ENCODE measurements at places on chromosomes 6 and 20.

- H3K4me3 ChIP-seq = no peak overlapping the region
- H3K4me1 ChIP-seq = no peaks in the 10 kb centered on the region
- peaks cover 69% of the 10 kb centered on the region for H3K36me3 ChIP-seq
- no peak overlapping the region for H3K27ac ChIP-seq
- H3K27me3 ChIP-seq = no peaks in the 10 kb centered on the region
These were observed 18.5 kb downstream of the RAE1 start for GRCh38 chr20:57369596-57369995.

GRCh38 chr20:19851861-19852260, 93.8 kb downstream of the RIN2 start:
- no peaks in the 10 kb centered on the region for H3K4me1 ChIP-seq
- H3K27me3 ChIP-seq = no peaks in the 10 kb centered on the region
- H3K27ac ChIP-seq = no peak overlapping the region
- H3K36me3 ChIP-seq = no peaks in the 10 kb centered on the region
- H3K4me3 ChIP-seq = no peak overlapping the region

DNA sequence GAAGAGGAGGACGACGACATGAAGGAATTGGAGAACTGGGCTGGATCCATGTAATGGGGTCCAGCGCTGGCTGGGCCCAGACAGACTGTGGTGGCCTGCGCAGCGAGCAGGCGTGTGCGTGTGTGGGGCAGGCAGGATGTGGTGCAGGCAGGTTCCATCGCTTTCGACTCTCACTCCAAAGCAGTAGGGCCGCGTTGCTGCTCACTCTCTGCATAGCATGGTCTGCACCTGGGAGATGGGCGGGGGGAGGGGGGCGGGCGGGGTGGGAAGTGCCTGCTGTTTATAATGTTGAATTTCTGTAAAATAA, 42.3 kb downstream of the CHMP4B start:
- H3K27me3 ChIP-seq = no peaks in the 10 kb centered on the region
- no peak overlapping the region for H3K4me3 ChIP-seq
- no peak overlapping the region for H3K27ac ChIP-seq
- H3K36me3 ChIP-seq = peaks cover 47% of the 10 kb centered on the region
- peaks cover 10% of the 10 kb centered on the region for H3K4me1 ChIP-seq
- DNase-seq = no peak

- H3K36me3 ChIP-seq = peaks cover 79% of the 10 kb centered on the region
- DNase-seq = peak; percentile 67
- peaks cover 33% of the 10 kb centered on the region for H3K4me1 ChIP-seq
- H3K4me3 ChIP-seq = no peak overlapping the region
These were observed 45.8 kb downstream of the TM9SF4 start for GRCh38 chr20:32155017-32155981.

GRCh38 chr6:21538186-21538798, 55.3 kb upstream of the SOX4 start:
- H3K36me3 ChIP-seq = no peaks in the 10 kb centered on the region
- H3K27ac ChIP-seq = no peak overlapping the region
- peaks cover 12% of the 10 kb centered on the region for H3K4me1 ChIP-seq
- no peaks in the 10 kb centered on the region for H3K27me3 ChIP-seq

- DNase-seq = no peak
- H3K4me3 ChIP-seq = peak overlapping the region; percentile 63
- no peaks in the 10 kb centered on the region for H3K27me3 ChIP-seq
- H3K4me1 ChIP-seq = peaks cover 5% of the 10 kb centered on the region
- no peaks in the 10 kb centered on the region for H3K36me3 ChIP-seq
These were observed 734 bp downstream of the TPBG start for GRCh38 chr6:82364087-82365015.

DNA sequence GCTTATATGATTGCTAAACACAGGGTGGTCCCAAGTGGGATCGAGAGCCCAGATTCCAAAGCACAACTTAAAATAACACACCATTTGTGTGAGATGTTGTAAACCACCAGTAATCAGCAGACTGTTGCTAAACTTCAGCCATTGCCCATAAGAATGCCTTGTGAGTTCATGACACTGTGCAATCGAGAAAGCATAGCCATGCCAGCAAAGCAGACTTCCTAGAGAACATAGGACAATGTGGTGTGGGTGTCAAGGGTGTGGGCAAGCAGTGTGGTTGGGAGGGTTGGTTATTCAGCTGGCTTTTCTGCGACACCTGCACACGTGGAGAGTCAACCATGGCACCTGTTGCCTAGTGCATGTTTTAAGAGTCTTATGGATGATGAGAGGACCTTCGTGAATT, 16.1 kb upstream of the CALHM6 start:
- H3K27me3 ChIP-seq = no peaks in the 10 kb centered on the region
- H3K4me3 ChIP-seq = no peak overlapping the region
- no peak for DNase-seq
- no peaks in the 10 kb centered on the region for H3K4me1 ChIP-seq
- H3K27ac ChIP-seq = no peak overlapping the region

DNA sequence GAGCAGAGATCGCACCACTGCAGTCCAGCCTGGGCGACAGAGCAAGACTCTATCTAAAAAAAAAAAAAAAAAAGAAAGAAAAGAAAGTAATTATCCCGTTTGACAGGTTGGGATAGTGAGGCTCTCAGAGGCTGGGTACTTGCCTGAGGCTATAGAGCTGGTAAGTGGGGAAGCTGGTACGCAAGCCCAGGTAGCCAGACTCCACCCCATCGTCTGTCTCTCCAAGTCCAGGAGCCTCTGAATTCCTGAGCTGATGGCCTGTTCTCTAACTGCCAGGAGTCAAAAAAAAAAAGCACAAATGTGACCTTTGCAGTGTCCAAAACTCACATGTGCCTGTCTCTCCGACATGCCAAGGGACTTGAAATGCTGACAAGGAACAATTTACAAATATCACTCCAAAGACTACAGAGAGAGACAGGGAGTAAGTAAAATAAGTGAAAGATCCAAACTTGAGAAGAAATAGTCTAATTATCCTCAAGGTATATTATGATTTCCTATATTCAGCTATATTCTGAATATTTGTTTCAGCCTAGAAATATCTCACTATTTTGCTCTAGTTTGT, 109.1 kb upstream of the SCAF8 start:
- no peak for DNase-seq
- H3K36me3 ChIP-seq = no peaks in the 10 kb centered on the region
- no peaks in the 10 kb centered on the region for H3K4me1 ChIP-seq
- no peak overlapping the region for H3K4me3 ChIP-seq
- H3K27ac ChIP-seq = no peak overlapping the region

DNA sequence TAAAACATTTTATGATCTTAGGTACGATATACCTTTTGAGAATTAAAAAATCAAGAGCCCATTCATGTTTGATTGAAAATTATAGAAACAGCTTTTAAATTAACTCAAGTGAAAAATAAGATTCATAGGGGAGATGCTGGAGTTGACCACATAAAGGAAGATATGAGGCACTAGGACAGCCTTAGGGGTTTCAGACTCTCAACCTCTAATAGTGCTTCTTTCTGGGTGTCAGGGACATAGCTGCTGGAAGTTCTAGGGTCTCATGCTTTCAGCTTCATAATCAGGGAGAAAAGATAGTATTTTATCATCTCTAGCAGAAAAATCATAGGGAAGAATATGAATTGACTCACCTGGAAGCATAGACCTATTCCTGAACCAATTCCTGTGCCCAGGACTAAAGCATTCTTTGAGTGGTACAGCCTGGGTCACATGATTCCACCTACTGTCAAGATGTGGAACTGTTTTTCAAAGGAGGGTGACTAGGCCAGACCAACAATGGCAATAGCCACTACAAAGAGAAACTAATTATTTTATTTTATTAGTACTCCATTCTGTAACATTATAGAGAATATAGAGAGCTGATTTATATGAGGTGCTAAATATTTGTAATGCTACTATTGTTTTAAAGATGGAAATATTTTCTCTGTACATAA, 27.8 kb upstream of the CENPW start:
- peak; percentile 44 for DNase-seq
- H3K4me3 ChIP-seq = no peak overlapping the region
- H3K36me3 ChIP-seq = no peaks in the 10 kb centered on the region
- no peak overlapping the region for H3K27ac ChIP-seq
- H3K27me3 ChIP-seq = no peaks in the 10 kb centered on the region

GRCh38 chr6:85537055-85537494, 56.6 kb downstream of the SNX14 start:
- DNase-seq = no peak
- peaks cover 19% of the 10 kb centered on the region for H3K36me3 ChIP-seq
- no peak overlapping the region for H3K27ac ChIP-seq
- no peaks in the 10 kb centered on the region for H3K27me3 ChIP-seq
- no peaks in the 10 kb centered on the region for H3K4me1 ChIP-seq

DNA sequence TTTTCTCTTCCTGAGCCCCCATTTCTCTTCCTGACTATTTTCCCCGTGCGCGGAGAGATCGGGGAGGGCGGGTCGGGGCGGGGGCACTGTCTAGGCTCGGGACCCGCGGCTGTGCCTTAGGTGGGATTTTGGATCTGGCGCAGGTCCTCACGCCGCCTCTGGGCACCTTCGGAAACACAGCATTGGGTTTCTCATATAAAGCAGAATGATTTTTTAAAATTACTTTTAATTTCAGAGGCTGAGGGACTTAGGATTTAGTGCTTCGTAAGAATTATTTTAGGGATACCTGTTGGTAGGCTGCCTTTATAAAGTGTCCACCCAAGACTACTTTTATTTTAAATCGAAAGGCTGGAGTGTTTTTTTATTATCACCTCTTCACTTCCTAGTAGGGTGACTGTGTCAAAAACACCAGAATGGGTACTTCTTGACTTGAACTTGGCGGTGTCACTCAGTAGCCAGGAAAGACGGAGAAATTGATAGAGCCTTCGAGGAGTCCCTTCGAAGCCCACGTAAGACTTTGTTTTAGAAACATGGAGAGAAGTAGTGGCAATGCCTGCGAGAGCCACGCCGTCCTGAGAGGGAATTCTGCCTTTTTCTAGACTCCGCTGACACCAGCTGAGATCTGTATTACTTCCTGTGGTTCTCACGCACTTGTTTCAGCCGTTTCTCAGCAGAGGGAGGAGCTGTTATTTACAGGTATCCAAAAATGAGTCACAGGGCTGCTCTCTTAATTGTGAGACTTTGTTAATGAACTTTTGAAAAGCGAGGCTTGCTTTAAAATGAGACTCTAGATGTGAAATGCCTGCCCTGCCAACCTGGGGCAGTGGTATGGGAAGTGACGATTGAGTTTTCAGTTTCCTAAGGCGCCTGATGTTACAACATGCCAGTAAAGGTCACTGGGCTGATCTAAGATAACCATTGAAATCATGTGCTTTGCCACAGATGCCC, 667 bp downstream of the STX11 start:
- peak overlapping the region; percentile 71 for H3K4me3 ChIP-seq
- DNase-seq = no peak
- no peaks in the 10 kb centered on the region for H3K36me3 ChIP-seq
- H3K27ac ChIP-seq = no peak overlapping the region
- peaks cover 9% of the 10 kb centered on the region for H3K4me1 ChIP-seq

DNA sequence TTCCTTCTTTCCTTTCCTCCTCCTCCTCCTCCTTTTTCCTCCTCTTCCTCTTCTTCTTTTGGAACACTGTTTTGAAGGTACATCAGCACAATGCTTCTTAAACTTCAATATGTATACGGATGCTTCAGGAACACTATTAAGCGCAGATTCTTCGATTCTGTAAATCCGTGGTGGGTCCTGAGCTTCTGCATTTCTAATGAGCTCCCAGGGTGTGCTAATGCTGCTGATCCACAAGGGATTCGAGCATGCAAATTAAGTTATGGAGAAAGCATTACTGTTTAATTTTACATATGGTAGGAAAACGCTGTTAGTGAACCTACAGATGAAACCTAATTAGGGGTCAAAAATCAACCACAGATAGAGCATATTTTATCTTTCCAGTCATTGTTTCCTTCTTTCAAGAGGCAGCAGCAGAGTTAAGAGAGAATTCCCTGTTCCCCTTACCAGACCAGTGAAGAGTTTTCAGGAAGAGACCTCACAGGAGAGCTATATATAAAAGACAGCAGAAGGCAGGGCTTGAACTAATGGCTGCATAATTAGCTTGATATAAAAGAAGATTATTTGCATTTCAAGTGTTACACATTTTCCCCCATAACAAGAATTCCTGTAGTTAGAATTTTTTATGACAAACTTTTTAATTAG, 47.2 kb downstream of the KIF13A start:
- no peak overlapping the region for H3K27ac ChIP-seq
- H3K36me3 ChIP-seq = no peaks in the 10 kb centered on the region
- no peaks in the 10 kb centered on the region for H3K27me3 ChIP-seq

GRCh38 chr20:10090588-10091166, 55.9 kb downstream of the ANKEF1 start:
- no peaks in the 10 kb centered on the region for H3K4me1 ChIP-seq
- peak; percentile 63 for DNase-seq
- no peak overlapping the region for H3K4me3 ChIP-seq
- H3K27me3 ChIP-seq = no peaks in the 10 kb centered on the region
- H3K36me3 ChIP-seq = no peaks in the 10 kb centered on the region

DNA sequence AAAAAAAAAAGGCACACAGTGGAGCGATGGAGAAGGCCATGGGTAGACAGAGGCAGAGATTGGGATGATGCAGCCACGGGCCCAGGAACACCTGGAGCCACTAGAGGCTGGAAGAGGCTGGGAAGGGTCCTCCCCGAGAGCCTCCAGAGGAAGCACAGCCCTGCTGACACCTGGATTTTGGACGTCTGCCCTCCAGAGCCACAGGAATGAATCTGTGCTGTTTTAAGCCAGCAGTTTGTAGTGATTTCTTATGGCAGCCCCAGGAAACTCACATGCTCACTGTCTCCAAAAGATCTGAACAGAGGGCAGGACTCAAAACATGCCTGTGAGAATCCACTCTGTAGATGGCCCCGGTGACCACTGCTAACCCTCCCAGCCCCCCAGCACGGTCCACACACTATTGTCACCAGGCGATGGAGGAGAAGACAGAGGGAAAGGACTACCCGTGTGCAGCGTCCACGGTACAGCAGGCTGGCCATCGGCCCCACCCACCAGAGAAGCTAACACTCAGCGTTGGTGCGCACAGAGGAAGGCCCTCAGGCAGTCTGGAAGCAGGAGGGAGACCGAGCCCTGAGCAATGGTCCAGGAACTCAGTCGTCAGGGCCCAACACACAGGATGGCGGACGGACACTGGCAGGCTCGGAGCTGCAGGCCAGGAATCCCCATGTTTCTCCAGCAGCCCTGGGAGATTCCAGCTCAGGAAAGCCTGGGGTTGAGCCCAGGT, 99.7 kb downstream of the BMP7 start:
- no peaks in the 10 kb centered on the region for H3K36me3 ChIP-seq
- no peak for DNase-seq
- no peak overlapping the region for H3K27ac ChIP-seq
- peaks cover 27% of the 10 kb centered on the region for H3K27me3 ChIP-seq

DNA sequence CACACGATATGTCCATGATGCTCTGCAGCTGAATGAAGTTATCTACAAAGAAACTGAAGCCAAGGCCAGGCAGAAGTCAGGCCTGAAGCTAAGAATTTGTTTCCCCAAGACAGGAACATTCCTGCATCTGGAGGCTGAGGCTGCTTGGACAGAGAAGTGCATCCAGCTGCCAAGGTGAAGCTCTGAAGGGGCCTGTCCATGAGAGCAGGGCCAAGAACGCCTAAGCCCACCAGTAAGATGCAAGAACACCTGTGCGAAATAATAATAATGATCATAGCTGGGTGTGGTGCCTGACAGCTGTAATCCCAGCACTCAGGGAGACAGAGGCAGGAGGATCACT, 37.7 kb upstream of the B4GALT5 start:
- peaks cover 45% of the 10 kb centered on the region for H3K4me1 ChIP-seq
- DNase-seq = no peak
- H3K27me3 ChIP-seq = peaks cover 11% of the 10 kb centered on the region

GRCh38 chr6:81704700-81705099, 47.8 kb downstream of the TENT5A start:
- no peak overlapping the region for H3K27ac ChIP-seq
- no peak for DNase-seq
- no peaks in the 10 kb centered on the region for H3K36me3 ChIP-seq
- H3K4me1 ChIP-seq = no peaks in the 10 kb centered on the region
- no peaks in the 10 kb centered on the region for H3K27me3 ChIP-seq

- H3K27ac ChIP-seq = no peak overlapping the region
- DNase-seq = no peak
- H3K27me3 ChIP-seq = no peaks in the 10 kb centered on the region
- H3K4me3 ChIP-seq = no peak overlapping the region
- H3K36me3 ChIP-seq = no peaks in the 10 kb centered on the region
These were observed 358.5 kb downstream of the ZFAND3 start for GRCh38 chr6:38177882-38178583.

Data from HepG2 (cell line).